ENCODE measurements at places on chromosomes 11 and 22.

DNA sequence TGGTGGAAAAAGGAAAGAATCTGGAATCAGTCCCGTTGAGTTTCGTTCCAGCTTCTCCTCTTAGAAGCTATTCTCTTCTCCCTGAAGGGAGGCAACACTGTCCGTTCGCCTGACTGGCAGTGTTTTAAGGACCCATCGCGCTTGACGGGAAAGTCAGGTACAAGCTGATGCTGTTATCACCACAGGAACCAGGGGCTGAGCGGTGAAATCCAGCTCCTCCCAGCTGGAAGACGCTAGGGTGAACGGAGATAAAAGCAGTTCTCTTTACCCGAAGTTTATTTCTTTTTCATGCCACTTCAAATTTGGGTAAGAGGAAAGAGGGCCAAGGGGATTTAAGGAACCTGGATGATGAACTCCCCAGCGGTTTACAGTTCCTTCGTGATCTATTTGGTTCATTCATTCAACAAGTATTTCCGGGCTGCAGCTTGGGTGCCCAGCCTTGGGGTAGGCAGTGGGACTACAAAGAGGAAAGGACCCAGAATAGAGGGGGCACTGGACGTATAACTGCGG is 551 bp upstream of the DEUP1 start:
- DNase-seq, result no peak

DNA sequence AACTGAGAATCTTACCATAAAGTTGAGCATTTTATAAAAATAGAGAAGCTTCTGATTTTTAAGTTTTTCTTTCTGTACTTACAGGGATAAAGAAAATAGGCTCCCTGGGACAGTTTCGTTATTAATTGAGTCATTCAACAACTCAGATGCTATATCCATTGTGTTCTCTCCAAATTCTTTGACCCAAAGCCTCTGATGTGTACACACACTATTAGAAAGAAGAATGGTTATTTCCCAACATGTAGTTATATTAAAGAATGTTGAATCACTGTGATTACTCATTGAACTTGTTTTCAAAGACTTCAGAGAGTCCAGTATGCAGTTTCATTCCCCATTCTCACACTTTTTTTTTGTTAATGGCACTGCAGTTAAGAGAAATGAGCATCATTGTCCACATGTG is 734.3 kb upstream of the ARHGAP42 start:
- no peak for DNase-seq

- no peak for DNase-seq
These were observed 13.0 kb downstream of the OR52N4 start for GRCh38 chr11:5767056-5767455.

- DNase-seq, result no peak
These were observed 303.4 kb downstream of the FAT3 start for GRCh38 chr11:92528001-92528400.

- DNase-seq, result no peak
These were observed 3.0 kb upstream of the RRP7A start for GRCh38 chr22:42522546-42522945.

All from stimulated activated CD8-positive, alpha-beta memory T cell treated with anti-CD3 and anti-CD28 coated beads, Interleukin-2, amount 100 ng/mL, for 48 hours (primary cell).